ENCODE measurements at places on chromosomes 1 and 21. TPM values are rescaled to one million over a fixed set of nuclear protein-coding genes. Genes with fewer than 3 reads are reported as not detected.

DNA sequence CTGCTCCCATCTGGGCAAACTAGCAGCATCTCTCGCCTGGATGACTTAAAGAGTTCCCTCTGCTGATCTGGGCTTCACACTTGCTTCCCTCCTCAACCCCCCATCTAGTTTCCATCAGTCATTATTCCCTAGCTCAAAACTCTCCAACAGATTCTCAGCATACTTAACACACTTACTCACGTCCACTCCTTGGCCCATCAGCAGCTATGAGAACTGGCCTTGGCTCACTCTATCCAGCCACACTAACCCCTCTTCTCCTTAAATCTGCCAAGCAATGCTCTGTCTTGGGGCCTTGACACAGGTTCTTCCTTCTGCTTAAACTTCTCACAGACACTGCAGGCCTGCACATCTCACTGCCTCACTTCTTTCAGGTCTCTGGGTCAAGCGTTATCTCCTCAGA lies 41.6 kb downstream of the GNG12 start:
- no peak for DNase-seq

Gene SKI
- total RNA-seq, result 37.0 TPM

GRCh38 chr1:246508897-246509688 lies 2.0 kb upstream of the SMYD3 start:
- DNase-seq, result no peak

- DNase-seq, result no peak
Observed at GRCh38 chr1:208029381-208030287, 118.7 kb upstream of the CD34 start.

DNA sequence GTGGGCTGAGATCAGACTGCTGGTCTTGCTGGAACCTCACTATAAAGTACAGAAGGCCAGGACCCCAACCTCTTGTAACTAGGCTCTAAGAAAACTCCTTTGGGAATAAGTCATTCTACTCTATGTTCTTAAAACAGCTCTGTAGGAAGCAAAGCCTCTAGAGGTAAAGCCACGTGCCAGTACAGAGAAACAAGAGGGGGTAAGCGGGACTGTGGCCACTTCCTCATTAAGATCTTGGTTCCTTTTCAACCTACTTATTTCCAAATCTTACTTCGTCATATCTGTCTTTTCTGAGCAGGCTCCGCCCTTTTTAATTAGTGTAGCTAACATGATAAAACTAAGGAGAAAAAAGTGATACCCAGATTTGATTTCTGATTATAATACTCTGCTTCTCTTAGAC lies 3.8 kb downstream of the NCSTN start:
- DNase-seq, result no peak

Gene LMX1A
- total RNA-seq, result not detected

DNA sequence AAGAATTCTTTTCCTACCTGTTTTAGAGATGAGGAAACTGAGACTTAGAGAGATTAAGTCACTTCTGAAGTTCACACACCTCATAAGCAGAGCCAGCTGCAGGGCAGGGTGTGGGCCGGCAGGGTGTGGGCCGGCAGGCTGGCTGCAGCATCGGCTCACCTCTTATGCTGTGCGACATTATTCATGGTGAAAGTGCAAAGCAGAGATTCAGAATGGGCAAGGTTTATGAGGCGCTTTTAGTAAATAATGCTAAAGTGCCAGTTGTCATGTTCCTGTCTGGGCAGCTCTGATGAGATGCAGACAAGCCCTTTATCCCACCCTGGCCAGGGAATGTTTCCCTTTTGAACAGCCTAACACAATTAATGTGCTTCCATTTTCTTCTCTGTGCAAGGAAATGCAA lies 14.6 kb downstream of the MAB21L3 start:
- DNase-seq, result no peak

DNA sequence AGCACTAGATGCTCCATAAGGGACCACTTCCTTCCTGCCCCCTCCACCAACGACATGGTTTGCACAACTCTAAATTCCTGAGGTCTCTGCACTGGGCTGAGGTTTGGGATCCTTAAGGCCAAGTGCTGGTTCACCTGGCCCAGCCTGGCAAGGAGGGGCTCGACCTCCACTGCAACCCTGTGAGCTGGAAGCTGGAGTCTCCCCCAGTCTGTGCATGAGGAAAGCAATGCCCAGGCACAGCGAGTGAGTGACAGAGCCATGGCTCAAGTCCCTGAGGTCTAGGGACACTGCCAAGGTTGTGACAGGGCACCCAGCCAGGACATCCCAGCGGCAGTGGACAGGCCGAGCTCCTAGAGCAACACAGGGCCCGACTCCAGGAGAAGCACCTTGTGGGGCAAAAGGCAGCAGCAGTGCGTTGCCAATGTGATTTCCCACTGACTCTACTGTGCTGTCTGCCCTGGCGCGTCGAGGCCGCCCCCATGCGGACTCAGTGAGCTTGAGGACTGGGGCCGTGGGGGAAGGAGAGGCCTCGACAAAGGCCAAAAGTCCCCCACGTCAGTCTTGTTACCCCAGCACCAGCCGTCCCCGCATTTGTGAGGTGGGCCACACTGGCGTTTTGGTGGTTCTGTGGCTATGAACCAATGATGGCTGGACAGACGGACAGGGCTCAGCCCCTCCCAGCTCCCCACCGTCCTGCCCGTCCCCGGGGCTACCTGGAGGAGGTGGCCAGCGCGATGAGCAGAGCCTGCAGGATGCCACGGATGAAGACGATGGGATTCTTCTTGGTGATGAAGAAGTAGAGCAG lies 30.0 kb downstream of the PODN start:
- no peak for DNase-seq

GRCh38 chr1:9397997-9398526 lies 105.4 kb downstream of the SPSB1 start:
- no peak for DNase-seq

DNA sequence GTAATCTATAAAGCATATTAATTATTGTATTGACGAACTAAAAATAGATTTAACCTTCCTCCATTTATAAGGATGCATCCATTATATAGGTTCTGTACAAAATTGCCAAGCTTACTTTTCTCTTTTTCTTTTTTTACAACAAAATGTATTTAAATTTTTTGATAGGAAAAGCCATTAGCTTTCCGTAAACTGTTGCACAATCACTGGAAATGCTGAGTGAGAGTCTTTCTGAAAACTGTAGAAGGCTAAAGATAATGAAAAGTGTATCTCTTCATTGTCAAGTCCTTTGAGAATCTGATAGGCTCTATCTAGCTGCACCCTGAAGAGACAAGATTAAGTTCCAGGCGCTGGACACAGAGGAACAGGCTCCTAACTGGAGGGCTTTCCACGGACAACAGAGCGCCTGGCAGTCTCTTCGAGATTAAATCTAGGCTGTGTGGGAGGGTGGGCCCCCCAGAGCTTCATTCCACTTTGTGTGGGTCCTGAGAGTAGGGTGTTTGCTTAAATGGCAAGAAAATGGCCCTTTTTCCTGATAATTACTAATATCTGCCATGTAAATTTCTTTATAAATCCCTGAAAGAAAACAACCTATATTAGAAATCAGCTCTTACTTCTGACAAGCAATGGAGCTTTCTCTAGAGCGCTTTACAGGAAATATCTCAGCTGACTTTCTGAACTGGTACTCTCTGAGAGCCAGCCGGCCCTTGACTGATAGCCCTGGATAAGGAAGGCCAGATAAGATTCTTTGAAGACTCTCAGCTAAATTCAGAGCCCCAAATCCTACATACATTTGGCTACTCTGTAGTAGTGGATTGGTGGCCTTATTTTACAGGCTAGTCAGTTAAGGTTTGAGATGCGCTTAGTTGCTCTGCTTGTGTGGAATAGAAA lies 108.3 kb downstream of the FMN2 start:
- no peak for DNase-seq

Gene SERPINC1
- total RNA-seq, result not detected

- no peak for DNase-seq
Observed at GRCh38 chr21:14088391-14088790, 122.4 kb downstream of the LIPI start.

GRCh38 chr21:37658817-37659458 lies 257.3 kb downstream of the KCNJ6 start:
- DNase-seq, result no peak

DNA sequence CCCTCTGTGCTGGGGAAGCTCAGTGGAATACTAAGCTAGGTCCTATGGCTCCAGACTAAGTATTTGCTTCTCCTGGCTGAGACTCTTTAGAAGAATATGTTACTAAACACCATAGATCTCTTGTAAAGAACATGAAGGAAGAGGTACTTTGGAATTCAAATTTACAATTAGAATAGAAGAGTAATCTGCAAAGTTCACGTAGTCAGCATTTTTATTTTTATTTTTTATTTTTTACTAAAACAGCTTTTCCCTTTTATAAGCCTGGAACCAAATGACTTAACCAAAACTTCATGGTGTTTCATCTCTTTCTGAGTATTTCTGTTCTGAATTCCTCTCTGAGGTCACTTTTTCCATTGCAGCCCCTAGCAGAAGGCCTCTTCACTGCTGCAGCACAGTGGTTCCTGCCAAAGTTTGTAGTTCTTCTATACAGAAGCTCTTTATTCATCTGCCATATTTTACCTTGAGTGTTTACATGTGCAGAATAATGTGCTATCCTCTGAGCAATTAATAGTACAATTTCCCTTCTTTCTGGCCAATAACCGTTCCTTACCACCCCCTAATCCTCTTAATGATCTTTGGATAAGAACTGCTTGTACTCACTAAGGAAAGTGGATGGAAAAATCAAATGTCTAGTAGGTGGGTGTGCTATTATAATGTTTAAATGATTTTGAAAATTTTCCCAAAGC lies 27.2 kb downstream of the TSEN15 start:
- no peak for DNase-seq

DNA sequence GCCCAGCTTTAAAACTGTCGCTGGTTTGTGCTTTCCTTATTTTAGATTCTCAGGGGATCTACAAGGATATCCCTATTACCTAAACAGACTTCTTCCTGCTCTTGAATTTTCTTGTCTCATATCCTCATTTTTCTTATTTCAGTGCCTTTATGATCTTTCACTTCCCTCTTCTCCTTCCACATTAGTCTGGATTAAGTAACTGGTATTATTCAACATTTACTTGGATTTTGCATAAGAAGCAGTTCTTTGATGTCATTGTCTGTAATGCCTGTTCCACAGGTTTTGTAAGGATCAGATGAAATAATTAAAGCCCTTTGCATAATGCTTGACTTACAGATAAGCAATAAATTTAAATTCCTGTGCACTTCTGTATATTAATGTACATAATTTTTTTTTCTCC lies 26.5 kb downstream of the CXADR start:
- DNase-seq, result no peak

DNA sequence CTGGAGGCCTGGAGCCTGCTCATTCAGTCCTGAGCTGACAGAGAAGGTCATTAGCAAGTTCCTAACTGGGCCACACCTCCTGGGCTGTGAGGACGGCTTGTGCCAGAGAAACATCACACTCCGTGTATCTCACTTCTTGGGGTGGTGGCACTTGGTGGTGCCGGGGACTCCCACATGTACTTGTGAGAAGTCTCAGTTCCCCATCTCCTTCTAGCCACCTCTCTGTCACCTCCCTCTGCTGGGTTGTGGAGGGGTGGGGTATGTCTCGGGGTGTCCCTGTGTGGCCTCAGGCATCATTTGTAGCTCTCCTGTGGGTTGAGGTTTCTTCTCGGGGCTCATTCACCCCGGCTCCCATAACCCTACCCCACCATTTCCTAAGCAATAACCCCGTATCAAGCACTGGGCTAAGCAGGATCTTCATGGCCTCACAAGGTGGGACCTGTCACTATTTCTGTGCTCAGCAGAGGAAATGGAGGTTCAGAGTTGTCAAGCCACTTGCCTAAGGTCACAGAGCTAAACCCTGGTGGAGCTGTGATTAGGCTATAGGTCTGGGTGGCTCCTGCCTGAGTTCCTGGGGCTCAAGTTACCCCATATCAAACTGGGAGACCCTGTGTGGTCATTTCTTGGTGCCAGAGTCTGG lies 62.5 kb downstream of the UBIAD1 start:
- no peak for DNase-seq

- no peak for DNase-seq
Observed at GRCh38 chr1:2463396-2463795, 12.7 kb upstream of the PLCH2 start.

GRCh38 chr1:89190017-89190416 lies 8.7 kb downstream of the GBP4 start:
- DNase-seq, result no peak
